Fibroblast of mammary gland (primary cell): ENCODE measurements at places on chromosomes 12 and 14.
A peak's percentile ranks its signal among the peaks of the same experiment; 100 is the strongest.

DNA sequence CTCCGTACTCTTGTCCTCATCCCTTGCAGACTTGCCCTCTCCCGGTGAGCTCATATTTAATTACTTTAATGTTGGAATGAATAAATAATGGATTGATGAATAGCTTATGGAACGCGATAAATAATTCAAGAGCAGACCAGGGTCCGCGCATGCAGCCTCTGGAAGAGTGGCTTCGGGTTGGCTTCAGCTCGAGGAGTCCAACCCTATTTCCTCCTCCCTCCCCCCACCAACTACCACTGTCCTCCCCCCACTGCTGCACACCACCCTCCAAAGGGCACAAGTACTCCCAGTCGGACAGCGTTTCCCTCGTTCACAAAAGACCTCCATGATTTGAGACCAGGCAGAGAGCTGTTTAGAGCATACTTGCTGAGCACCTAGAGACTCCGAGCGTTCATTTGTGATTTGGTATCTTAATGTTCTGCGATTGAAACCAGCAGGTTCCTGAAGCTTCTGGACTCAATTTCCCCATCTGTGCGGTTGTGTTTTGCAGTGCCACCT lies 647 bp upstream of the SIX1 start:
- DNase-seq, result peak; percentile 33

DNA sequence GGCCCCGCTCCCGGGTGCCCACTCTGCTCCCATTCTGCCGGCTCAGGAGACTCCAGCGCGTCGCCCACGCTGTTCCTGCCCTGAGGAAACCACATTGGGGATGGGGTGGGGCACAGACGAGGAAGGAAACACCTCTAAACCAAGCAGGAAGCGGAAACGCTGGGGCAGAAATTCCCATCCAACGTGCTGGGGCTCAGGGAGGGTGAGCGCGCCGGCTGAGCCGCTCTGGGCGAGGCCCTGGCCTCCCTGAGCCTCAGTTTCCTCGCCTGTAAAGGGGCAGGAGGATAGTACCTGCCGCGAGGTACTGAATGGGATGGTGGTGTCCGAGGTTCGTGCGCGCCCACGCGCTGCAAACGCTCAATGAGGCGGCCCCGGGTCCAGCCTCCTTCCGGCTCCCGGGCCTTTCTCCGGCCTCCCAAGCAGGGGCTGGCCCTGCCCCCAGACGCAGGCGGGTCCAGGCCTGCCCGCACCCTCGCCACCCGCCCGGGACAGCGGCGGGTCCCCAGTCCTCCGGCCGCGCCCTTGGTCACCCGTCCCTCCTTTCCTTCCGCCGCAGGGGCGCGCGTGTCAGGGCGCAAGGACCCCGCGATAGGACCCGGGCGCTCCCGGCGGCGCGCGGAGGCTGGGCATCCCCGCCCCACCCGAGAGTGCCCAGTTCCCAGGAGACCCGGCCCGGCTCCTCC lies 673 bp downstream of the BEGAIN start:
- DNase-seq, result peak; percentile 53

GRCh38 chr12:53676656-53677015 lies 753 bp upstream of the ATP5MC2 start:
- DNase-seq, result peak; percentile 60

DNA sequence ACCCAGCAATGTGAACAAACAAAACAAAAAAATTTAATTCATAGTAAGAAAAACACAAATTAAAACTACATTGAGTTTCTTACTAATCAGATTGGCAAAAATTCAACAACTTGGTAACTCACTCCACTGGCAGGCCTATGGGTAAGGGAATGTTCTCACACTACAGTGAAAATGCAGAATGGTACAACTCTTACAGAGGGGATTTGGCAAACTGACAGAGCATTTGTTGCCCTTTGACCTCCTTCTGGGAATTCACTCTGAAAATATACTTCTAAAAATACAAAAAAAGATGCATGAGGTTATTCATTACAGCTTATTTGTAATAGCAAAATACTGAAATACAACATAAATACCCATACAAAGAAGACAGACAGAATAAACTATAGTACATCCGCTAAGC lies 32.8 kb downstream of the ABCD2 start:
- peak; percentile 46 for DNase-seq

DNA sequence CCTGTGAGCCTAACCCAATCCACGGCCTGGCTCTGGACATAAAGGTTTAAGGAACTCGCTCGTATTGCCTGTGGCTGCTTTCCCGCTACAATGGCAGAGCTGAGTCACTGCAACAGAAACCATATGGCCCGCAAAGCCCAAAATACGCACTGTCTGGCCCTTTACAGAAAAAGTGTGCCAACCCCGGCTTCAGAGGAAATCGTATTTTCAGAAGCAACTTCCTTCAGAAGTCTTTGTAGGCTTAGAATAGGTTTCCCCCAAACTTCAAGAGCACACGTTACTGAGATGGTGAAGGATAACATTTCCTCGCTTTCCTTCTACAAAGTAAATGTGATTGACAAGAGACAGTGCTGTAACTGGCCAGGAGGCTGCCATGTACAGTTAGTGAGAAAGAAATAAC lies 34.8 kb upstream of the TESC start:
- DNase-seq, result no peak

- peak; percentile 44 for DNase-seq
These were observed 17.6 kb downstream of the CLEC14A start for GRCh38 chr14:38238332-38238731.

DNA sequence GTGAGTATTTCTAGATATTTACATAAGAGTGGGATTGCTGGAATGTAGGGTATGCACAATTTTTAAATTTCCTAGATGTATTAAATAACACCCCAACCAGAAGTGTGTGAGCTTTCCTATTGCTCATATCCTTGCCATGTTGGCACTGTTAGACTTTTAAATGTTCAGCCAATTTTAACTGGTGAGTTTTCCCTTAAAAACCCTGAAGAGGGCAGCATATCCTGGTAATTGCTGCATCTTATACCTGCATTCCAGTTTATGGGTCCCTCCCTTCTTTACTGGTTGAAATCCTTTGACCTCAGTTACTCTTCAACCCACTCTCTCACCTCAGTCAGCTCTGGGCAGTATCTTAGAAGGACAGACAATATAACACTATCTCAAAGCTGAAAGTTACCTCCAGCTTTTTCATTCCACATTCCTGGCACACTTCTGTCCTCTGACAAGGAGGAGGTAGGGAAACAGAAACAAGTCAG lies 270.6 kb downstream of the PAWR start:
- peak; percentile 84 for DNase-seq

- DNase-seq, result peak; percentile 56
These were observed 91.2 kb downstream of the RFLNA start for GRCh38 chr12:124386059-124386458.

GRCh38 chr12:104649217-104649824 lies 192.6 kb downstream of the CHST11 start:
- no peak for DNase-seq

- peak; percentile 77 for DNase-seq
These were observed 316.4 kb downstream of the NOVA1 start for GRCh38 chr14:26281280-26281998.

GRCh38 chr14:85991156-85991555 lies 461.2 kb downstream of the FLRT2 start:
- DNase-seq, result peak; percentile 72

- no peak for DNase-seq
These were observed 133.2 kb downstream of the PRKCH start for GRCh38 chr14:61454545-61454944.

DNA sequence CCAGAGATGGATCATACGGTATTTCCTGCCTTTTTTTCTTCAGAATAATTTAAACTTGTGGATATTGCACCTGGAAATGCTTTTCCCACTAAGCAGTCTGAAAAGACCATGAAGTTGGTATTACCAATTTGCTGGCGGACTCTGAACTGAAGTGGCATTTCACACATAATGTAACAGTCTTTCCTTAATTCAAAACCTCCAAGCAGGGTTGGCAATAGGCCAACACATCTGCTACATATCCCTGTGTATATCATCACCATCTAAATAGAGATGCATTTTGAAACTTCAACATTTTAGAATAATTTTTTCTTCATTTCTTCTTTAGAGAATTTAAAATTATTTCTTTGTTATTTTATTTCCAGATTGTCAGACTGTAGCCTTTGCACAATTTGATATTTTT lies 100.5 kb downstream of the TSPAN8 start:
- peak; percentile 47 for DNase-seq

DNA sequence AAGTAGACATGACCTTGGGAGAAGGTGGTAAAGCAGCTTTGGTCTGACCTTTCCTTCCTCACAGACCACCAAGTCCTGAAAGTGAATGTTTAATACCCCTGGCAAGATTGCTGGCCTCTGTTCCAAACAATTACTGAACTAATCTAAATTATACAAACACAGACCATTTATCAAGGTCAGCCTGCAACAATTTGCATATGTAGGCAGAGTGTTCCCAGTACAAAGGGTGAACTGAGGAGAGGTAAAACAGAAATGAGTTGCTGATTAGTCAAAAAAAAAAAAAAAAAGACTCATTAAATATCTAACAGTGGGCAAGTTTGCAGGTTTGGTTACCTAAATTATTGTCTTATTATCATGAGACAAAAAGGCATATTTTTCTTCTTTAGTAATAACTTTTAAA lies 506.5 kb downstream of the TMEM117 start:
- no peak for DNase-seq

GRCh38 chr12:111635524-111635923 lies 36.4 kb upstream of the ATXN2 start:
- peak; percentile 13 for DNase-seq

- DNase-seq, result peak; percentile 71
These were observed 458 bp downstream of the KHNYN start for GRCh38 chr14:24430143-24430681.

DNA sequence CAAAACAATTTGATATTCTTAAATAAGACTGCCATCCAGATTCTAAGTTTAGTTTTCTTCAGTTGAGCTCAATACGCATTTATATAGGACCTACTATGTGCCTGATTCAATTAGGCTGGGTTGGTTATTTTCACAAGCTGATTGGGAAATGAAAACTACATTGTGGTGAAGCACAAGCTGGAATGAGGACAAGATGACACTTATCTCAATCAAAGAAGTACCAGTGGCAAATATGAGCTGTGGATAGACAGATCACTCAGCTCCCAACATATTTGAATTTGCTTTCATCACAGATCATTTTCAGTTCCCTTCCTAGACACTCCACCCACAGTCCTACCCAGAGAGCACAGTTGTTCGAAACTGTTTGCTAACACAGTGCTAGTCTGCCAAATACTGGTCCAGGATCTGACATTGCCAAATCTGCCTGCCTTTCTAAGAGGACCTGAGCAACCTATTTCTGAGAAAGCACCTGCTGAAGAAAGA lies 74.7 kb downstream of the LLPH start:
- peak; percentile 29 for DNase-seq

- no peak for DNase-seq
These were observed 175.3 kb downstream of the ESR2 start for GRCh38 chr14:64118892-64119291.

DNA sequence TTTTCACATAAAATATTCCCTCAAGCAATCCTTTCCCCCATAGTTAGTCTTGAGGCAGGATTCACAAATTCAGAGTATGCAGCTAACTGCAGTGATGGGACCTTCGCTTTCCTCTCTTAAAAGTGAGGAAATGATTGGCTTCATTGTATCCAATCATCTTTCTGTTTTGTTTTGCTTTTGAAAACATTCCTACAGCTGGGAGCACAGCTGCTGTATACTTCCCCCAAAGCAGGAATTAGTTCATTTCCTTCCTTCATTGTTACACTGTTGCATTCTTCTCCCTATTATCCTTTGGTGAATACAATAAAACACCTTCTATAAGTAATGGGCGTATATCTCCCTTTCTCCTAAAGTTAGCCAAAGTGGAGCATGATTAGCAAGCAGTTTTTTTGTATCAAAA lies 9.4 kb upstream of the GAS2L3 start:
- DNase-seq, result no peak

DNA sequence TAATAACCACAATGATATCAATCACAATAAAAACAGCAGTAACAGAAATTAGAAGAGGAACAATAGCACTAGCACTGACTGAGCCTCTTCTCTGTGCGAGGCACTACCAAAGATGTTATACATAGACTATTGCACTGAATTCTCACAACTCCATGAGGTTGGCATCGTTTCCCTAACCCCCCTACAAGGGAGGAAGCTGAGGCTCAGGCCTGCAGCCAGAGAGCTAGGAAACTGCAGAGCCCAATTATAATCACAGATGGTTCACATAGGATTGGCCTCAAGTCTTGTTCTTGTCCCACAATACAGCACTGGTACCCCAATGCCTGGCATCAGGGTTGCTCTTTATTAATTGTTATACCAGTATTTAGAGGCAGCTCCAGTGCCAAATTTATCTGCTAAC lies 278.0 kb downstream of the CEP128 start:
- no peak for DNase-seq

DNA sequence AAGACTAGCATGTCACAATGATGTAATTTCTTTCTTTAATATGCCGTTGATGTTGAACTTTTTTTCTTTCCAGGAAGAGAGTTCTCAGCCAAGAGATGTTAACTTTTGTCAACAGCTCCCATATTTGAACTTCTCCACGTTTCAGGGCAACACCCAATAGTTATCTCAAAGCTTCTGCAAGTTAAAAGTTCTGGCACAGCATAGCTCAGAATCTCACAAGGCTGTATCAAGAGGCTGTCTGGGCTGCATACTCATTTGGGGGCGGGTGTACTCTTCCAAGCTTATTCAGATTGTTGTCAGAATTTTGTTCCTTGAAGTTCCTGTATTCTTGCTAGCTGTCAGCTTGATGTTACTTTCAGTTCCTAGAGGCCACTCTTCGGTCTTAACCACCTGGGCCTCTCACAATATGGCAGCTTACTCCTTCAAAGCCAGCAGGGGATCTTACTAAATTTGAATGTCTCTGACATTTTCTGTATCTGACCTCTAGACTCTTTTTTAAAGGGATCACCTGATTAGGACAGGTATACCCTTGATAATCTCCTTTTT lies 38.9 kb downstream of the KCNC2 start:
- DNase-seq, result peak; percentile 3

- peak; percentile 60 for DNase-seq
These were observed 75.8 kb downstream of the C12orf50 start for GRCh38 chr12:87953256-87953860.

GRCh38 chr12:28034271-28034670 lies 61.7 kb upstream of the PTHLH start:
- peak; percentile 28 for DNase-seq

- no peak for DNase-seq
These were observed 93.0 kb downstream of the SLC41A2 start for GRCh38 chr12:104865080-104865479.

DNA sequence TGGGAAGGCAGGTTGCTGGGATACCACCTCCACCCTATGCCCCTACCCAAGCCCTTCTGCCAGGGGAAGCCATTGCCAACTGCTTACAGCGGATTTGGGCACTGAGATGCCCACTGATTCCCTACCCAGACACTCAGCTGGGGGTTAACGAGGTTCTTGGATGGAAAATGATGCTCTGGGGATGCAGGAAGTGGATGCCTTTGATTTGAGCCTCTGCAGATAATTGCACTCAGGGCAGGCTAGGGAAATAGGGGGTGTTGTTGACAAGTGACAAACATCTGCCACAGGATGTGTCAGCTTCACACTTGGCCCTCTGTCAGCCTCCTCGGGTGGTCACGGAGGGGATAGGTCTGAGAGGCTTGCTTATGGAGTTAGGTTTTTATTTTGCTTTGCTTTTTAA lies 57.4 kb downstream of the RPH3A start:
- no peak for DNase-seq

- no peak for DNase-seq
These were observed 16.1 kb upstream of the SH2B3 start for GRCh38 chr12:111389635-111390034.
